ENCODE measurements at places on chromosomes 6 and 20.

- no peak for DNase-seq
Measured at GRCh38 chr6:117938311-117938995, 31.4 kb downstream of the SLC35F1 start.

- DNase-seq, result no peak
Measured at GRCh38 chr20:11057624-11058023, 383.8 kb upstream of the JAG1 start.

DNA sequence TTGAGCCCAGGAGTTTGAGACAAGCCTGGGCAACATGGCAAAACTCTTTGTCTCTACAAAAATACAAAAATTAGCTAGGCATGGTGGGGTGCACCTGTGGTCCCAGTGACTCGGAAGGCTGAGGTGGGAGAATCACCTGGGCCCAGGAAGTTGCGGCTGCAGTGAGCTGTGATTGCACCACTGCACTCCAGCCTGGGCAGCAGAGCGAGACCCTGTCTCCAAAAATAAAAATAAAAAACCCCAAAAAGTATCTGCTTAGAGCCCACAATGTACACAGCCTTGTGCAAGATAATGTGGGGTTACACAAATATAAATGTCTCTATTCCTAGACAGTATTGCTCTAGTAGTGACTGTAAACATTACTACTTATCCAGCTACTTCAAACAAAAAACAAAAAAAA lies 5.9 kb downstream of the ESF1 start:
- no peak for DNase-seq

- DNase-seq, result no peak
Measured at GRCh38 chr6:111711476-111711875, 105.8 kb upstream of the TRAF3IP2 start.

DNA sequence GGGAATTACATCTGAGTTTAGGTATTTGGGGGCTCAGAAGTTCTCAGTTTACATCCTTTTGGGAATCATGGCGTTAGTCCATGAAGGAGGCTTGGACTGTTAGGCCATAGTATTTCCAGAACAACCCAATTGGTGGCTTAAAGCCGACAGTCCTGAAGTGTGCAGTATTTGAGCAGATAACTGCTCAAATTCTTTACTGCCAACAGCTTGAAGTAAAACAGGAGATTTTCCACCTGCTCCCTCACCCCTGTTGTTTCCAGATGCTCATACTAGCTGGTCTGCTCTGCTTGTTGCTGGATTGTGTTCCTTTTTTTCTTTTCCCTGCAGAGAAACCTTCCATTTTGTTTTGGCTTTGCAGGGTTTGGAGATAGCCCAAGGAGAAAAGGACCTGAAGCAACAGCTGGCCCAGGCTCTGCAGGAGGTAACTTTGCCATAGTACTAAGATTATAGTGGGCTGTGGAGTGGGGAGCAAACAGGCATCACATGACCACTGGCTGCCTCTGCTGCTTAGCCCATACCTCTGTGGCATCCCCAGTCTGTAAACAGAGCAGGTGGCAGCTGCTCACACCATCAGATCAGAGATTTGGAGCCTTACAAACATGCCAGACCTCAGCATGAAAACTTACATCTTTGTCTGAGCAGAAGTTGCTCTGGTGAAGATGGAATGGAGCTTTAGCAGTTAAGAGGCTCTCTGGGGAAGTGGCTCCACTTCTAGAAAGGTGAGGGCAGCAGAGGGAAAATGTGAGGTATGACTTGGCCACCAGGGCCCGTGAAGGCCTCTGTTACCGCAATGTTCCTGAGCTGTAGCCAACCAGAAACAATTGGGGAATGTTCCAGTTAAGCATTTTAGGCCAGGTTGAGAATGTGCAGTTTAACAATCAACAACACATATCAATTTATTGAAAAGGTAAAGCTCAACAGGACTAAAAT lies 17.6 kb downstream of the RNF8 start:
- DNase-seq, result no peak

DNA sequence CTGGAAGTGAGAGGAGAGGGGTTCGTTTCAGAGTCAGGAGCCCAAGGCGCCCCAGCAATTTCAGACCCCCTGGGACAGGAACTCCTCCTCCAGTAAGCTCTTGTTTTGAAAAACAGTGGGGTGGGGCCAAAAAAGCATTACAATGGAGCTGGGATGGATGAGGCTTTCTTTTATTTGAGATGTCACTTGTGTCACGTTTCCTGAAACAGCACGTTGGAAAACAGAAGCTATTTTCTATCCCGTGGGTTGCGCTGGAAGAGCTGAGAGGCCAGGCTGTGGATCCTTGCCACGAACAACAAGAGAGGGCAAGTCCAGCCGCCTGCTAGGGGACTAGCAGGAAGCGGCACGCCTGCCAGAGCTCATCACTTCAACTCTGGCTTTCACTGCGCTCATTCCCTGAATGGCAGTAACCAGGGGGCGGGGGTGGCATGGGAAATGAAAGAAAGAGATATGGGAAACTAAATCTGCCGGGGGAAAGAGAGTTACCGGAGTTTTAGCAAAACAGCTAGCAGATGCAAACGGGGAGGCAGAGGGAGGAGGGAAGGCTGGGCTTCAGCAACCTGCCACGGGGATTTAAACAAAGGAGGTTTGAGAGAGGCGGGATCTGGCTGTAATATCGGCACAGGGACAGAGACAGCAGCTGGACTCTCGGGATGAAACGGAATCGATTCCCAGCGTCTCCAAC lies 34.6 kb downstream of the GCNT2 start:
- DNase-seq, result no peak

- DNase-seq, result no peak
Measured at GRCh38 chr6:147407571-147407970, 100.9 kb upstream of the SAMD5 start.

GRCh38 chr6:55536391-55536956 lies 42.5 kb downstream of the HMGCLL1 start:
- no peak for DNase-seq

DNA sequence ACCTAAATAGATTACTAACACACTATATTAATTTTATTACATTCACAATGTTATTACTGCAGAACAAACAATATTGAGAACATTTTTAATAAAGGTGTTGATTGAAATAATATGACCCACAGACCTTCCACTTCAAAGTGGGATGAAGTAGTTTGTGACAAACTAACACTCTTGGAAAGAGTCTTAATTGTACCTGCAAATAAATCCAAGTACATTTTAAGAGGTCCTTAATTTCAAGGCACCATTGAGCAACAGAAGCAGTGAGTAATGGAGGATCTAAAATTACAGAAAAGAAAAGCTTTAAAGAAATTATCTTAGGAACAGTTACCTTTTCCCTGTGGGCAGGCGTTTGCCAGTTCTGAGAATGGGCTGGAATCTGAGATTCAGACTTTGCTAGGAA lies 140.2 kb downstream of the MMUT start:
- no peak for DNase-seq

DNA sequence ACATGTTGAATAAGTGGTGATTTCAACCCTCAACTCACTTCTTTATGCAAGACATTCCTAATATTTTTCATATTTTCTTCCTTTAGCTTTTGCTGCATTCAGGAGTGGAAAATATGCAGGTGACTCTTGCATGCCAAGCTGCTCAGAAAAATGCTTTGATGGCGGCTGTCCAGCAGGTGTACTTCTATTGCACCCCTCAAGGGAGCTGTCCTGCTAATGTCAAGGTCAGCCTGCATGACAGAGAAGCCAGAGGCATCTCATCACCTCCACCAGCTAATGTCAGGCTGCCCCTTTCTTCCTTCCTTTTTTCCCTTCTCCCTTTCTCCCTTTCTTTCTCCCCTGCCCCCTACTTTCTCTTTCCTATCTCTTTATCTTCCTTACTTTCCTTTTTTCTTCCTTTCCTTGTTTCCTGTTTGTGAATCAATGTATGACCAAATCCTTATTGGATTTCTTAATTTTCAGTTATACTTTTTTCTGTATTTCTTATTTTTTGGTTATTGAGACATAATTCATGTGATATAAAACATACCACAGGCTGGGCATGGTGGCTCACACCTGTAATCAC lies 112.2 kb downstream of the CD164 start:
- no peak for DNase-seq

DNA sequence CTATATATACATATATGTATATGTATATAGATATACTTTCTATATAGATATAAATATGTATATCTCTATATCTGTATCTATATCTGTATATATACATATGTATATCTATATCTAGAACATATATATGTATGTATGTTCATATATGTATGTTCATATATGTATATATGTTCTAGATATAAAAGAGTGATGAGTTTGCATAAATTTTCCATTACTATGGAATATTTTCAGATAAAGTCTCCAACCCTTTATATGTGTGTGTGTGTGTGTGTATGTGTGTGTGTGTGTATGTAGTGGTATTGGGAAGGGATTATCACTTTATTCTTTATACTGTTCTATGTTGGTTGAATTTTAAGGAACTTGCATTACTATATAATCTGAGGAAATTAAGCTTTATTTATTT lies 33.3 kb downstream of the SYNE1 start:
- DNase-seq, result no peak

DNA sequence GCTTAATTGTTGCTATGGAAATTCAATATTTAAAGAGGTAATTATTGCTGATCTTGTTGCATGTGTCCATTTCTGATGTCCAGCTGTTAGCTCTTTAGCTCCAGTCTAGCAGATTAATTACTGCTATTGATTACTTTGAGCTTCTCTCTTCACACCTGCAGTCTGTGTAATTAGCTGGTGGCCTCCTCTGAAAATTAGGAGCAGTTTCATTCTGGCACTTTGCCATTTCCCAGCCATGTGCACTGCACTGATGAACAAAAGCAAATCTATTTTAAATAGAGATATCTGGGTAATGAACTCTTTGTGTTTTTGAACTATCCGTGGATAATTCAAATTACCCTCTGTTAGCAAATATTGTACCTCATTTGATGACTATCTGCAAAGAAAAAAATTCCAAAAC lies 275.9 kb downstream of the RNF144B start:
- DNase-seq, result no peak
